Large intestine (tissue), 12 donors: ENCODE measurements at places on chromosomes 7 and 10. TPM values are rescaled to one million over a fixed set of nuclear protein-coding genes. Genes with fewer than 3 reads are reported as not detected.

The FAM237B gene
- 0.16 TPM for polyA plus RNA-seq

GRCh38 chr10:120400601-120401000 lies 56.4 kb upstream of the PLPP4 start:
- H3K27ac ChIP-seq, result no peak overlapping the region
- DNase-seq, result no peak
- H3K27me3 ChIP-seq, result no peaks in the 10 kb centered on the region

DNA sequence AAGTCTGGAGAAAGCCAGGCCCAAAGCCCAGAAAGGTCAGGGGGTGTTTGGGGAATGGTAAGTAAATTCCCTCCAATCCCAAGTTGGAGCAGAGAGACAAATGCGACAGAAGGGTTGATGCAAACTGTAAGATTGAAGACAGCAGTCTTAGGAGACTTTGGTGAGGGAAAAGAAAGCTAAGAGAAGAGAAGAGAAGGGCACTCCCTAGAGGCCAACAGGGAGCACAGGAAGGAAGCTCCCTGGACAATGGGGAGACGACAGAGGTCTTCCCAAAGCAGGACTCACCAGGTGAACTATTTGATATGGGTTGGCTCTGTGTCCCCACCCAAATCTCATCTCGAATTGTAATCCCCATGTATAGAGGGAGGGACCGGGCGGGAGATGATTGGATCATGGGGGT lies 151.5 kb downstream of the KIF20B start:
- H3K36me3 ChIP-seq, result no peaks in the 10 kb centered on the region
- H3K27ac ChIP-seq, result no peak overlapping the region
- H3K27me3 ChIP-seq, result no peaks in the 10 kb centered on the region
- no peak overlapping the region for H3K4me3 ChIP-seq
- H3K4me1 ChIP-seq, result peaks cover 5% of the 10 kb centered on the region

GRCh38 chr7:112150823-112151641 lies 55.2 kb downstream of the DOCK4 start:
- H3K4me3 ChIP-seq, result no peak overlapping the region
- H3K27ac ChIP-seq, result no peak overlapping the region
- no peak for DNase-seq

The C1GALT1 gene
- polyA plus RNA-seq, result 54.7 TPM

DNA sequence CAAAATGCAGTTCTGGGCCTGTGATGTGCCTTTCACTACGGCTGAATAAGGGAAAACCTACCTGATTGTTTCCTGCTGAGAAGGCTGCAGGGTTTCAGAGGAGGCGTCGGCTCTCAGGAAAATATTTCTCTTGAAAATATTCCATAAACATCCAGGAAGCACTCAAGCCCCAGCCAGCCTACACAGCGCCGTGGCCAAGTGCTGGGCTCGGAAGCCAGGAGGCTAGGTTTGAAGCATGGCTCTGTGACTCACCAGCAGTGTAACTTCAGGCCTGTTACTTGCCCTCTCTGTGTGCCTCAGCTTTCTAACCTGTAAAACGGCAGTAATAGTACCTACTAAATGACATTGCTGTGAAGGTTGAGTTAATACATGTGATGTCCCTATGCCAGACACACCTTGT lies 399.1 kb downstream of the GATA3 start:
- no peak overlapping the region for H3K27ac ChIP-seq
- H3K27me3 ChIP-seq, result no peaks in the 10 kb centered on the region
- H3K4me1 ChIP-seq, result no peaks in the 10 kb centered on the region

The GHRHR gene
- not detected for polyA plus RNA-seq

The GDI2 gene
- 313 TPM for polyA plus RNA-seq

- no peaks in the 10 kb centered on the region for H3K27me3 ChIP-seq
- no peak overlapping the region for H3K4me3 ChIP-seq
- no peaks in the 10 kb centered on the region for H3K36me3 ChIP-seq
Measured at GRCh38 chr10:5538892-5539651, 14.3 kb downstream of the CALML3 start.

DNA sequence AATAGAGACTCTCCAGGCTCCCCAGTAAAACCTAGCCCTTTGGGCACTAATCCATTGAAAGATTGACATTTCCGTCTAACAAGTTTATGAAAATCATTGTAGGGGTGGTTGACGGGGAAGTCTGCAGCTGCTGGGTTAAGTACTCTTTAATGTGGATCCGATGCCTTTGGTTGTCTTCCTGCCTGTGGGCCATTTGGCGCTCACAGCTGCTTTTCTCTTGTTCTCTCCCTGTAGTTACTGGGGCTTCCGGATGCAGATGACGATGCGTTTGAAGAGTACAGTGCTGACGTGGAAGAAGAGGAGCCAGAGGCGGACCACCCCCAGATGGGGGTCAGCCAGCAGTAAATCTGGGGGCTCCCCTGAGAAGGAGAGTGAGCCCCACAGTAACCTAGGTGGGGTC lies 22.4 kb downstream of the MTURN start:
- H3K36me3 ChIP-seq, result no peaks in the 10 kb centered on the region
- no peaks in the 10 kb centered on the region for H3K27me3 ChIP-seq
- H3K4me3 ChIP-seq, result no peak overlapping the region
- no peak for DNase-seq

The NXPH1 gene
- 0.06 TPM for polyA plus RNA-seq

The RNF32 gene
- 3.7 TPM for polyA plus RNA-seq

- no peak overlapping the region for H3K27ac ChIP-seq
- H3K4me1 ChIP-seq, result no peaks in the 10 kb centered on the region
- H3K27me3 ChIP-seq, result no peaks in the 10 kb centered on the region
Measured at GRCh38 chr7:68334216-68334615, 1264.1 kb upstream of the AUTS2 start.

The SPDYE2B gene
- 1.0 TPM for polyA plus RNA-seq

GRCh38 chr7:74290981-74291441 lies 1.8 kb downstream of the CLIP2 start:
- no peaks in the 10 kb centered on the region for H3K36me3 ChIP-seq
- peak overlapping the region; percentile 32 for H3K27ac ChIP-seq
- no peak for DNase-seq
- no peaks in the 10 kb centered on the region for H3K27me3 ChIP-seq
- peak overlapping the region; percentile 64 for H3K4me3 ChIP-seq

GRCh38 chr10:83685458-83685857 lies 453.9 kb upstream of the GHITM start:
- H3K4me3 ChIP-seq, result no peak overlapping the region
- H3K4me1 ChIP-seq, result no peaks in the 10 kb centered on the region
- H3K27me3 ChIP-seq, result no peaks in the 10 kb centered on the region
- no peak for DNase-seq
- H3K36me3 ChIP-seq, result no peaks in the 10 kb centered on the region

The CLDN15 gene
- 115 TPM for polyA plus RNA-seq
